ENCODE measurements at places on chromosomes 3 and 15.

DNA sequence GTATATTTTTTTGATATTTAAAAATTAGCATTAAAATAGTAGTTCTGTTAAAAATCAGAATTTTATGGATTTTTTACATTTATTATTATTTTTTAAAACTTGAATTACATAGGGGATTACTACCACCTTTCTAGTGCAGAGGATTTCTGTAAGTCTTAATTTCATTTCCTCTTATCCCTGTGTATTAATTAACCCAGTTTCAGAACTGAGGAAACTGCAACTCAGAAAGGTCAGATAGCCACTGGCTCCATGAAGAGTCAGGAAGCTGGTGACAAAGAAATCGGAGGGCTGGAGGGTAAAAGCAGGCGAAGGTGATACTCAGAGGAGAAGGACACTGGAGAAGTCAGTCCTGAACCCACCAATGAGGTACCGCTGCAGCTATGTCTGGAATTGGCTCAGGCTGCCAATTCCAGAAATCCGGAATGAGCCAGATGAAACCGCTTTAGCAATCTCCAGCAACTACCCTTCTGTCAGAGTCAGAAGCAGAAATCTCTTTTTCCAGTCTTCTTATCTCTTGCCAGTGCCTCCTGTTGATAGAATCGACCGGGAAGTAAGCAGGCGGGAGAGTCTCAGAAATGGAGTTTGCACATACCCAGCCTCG lies 308.5 kb downstream of the SV2B start:
- DNase-seq: no peak

DNA sequence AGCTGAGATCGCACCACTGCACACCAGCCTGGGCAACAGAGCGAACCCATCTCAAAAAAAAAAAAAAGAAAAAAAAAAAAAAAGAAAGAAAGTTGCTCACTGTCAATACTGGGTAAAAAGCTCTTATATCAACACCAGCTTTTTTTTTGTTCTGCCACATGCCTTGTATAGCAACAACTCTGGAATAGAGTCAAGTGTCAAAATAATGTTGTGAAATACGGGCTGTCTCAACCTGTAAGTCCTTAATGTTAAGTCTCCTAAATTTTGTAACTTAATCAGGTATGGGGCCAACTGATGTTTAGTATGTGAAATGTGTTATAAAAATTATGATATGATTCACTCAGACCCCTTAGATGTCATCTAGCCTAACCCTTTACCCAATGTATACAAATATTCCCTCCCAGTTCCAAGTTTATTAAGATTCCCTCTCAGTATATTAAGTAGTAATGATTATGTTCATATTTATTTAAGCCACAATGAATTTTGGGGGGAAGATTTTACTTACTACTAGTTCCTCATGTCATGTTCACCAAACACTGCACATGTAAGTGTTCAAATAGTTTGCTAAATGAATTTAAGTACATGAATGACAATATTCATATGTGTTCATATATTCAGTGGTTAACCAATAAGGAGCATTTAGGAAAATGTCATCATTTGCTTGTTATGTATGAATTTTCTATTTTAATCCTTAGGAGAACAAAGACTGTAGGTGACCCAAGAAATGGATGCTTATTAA lies 52.2 kb downstream of the GPR160 start:
- no peak for DNase-seq

DNA sequence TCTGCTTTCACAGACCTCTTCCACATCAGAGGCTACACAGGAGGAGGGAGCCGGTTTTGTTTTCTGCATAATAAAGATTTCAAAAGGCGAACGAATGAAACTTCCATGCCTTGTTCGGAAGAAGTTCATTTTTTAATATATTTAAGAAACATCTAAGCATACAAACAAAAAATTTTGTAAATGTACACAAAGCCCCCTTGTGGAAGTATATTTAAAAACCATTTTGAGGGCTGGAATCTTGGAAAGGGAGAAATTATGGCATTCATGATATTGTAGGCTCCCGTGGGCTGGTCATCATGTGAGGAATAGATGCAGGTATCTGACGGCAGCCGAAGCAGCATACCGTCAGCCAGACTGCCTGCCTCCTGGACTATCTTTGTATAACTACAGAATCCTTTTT lies 90.4 kb downstream of the MECOM start:
- no peak for DNase-seq

- peak; percentile 43 for DNase-seq
These were observed 4.7 kb upstream of the GOLGA8B start for GRCh38 chr15:34588046-34588674.

DNA sequence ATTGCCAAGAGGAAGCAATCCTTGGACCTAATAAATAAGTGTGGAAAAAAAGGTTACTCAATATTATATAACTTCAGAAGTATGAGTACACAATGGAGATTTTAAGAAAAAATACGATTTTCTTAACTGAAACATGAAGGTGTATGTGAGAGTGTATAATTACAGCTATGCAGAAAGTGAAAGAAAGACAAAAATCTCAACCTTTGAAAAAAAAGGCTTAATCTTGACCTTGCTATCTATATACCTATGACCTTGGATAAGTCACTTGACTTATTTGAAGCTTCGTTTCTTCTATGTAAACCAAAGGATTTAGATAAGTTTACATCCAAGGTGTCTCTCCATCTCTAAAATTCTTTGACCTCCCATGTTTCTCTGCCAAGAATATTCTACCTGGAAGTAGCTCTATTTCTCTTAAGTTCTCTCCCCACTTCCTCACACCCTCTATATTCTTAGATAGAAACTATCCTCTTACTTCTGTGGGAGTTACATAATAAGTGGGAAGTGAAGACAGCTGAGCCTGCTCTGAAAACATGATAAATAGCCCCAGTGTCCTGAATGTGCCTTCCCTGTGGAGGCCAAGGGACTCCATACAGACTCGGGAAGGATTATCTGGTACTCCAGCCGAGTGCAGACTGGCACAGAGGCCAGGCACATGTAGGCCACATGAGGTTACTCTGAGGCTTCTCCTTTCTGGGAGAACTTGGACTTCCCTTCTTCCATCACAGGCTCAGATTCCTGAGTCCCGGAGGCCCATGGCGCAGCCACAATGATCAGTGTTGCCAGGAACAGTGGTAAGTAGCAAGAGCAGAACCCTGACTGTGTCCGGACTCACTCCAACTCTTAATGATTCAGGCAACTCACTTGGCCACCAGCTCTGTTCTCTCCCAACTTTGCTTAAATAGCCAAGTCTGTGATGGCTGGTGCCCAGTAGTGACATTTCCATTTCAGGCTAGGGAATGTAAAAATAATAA lies 166.8 kb upstream of the COL8A1 start:
- DNase-seq: no peak

DNA sequence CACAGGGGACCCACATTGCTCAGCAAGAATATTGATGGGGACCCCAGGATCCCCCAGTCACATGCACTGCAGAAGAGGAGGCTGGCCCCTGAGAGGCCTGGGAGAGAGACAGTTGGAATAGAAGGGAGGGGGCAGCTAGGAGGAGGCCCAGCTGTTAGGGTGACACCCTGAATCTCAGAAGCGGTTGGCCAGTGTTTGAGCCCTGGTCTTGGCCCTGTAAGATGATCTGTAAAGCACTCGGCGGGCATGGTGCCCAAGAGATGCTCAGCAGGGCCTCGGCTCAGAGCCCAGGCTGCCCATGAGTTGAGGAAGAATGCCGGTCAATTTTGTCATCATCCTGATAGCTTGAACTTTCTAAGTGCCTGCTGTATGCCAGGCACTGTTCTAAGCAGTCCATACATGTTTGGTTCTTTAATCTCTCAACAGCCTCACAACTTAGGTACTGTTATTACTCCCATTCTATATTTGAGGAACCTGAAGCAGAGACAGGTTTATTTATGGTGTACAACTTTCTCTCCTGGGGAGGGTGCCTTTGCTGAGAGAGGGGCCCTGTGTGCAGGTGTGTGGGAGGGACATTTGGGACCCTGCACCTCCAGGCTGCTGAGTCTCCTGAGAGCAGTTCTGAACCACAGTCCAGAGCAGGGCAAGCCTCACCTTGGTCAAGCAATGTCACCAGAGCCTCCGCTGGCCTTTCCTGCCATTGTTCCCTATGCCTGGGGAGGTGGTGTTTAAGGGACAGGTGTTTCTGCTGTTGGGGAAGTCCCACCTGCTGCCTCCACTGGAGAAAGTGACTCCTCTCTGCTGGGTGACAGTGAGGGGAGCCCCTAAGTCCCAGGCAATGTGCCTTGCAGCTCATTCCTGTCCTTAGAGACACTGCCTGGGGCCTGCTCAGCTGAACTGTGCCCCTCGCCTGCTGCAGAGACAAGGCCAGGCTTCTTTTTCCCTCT lies 26.0 kb downstream of the SLC6A6 start:
- no peak for DNase-seq

DNA sequence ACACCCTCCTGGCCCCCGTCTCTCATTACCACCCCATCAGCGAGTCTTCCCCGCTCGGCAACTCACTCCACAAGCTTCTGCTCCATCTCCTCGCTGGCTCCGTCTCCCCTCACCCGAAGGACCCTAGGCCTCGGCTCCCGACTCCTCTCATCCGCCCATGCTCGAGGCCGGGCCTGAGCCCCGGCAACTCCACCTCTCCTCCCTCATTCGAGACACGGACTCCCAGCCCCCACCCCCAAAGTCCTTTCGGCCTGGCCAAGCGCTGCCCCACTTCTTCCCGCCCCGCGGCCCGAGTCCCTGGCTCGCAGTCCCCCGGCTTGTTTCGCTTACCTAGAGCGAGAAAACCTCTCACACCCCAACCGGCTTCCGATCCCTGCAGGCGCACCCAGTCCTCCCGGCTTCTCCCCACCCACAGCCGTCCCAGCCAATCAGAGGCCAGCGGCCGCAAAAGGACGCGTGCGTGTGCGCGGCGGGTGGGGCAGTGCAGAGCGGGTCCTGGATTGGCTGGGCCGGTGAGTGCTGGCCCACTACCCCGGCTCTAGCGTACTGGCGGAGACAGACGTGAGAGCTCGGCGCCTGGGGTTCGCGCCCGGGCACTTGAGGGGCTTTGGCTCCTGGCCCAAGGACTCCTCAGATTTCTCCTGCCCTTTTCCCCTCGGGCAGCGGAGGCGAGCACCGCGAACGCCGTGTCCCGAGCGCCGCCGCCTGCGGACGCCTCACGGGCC lies at the start of gene HIGD1A:
TSS of gene HIGD1A (minus strand) at position 385 of the 725 bp plus-strand sequence. CDS start 10,237 bp downstream, outside the sequence.
- DNase-seq: peak; percentile 95

GRCh38 chr15:68175526-68175925 lies 29.6 kb downstream of the CALML4 start:
- no peak for DNase-seq

GRCh38 chr3:177465257-177465642 lies 268.0 kb upstream of the TBL1XR1 start:
- no peak for DNase-seq

- DNase-seq: no peak
These were observed 79.4 kb upstream of the CADPS start for GRCh38 chr3:62954580-62954979.

DNA sequence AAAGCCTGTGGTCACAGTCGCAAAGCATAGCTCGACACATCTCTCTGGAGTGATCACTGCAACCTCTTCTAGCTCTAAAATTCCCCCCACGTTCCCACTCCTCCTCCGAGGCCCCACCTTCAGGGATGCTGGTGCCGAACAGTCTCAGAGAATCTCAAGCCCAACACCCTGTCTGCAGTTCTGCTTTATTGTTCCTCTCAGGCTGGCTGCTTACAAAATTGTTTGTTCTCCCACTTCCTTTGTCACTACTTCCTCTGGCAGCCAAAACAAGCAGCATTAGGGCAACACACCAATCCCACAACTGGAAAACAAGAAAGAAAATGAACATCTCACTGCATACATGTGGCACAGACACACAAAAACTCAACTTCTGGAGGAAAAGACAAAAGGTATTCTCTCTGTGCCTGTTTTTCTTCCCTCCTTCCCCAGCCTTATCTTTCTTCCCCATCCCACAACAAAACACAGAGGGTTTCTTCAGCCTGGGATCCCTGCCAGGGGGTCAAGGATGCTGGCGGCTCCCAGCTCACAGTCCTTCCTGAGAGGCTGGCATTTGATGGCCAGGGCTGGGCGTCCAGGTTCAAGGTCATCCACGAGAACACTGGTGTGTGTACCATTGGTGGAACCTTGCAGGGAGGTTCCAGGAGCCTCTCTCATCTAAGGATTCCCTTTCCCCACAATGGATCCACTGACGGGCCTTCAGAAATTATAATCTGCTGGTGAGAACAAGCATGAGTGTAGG lies 108.4 kb downstream of the TMCO5A start:
- DNase-seq: no peak

DNA sequence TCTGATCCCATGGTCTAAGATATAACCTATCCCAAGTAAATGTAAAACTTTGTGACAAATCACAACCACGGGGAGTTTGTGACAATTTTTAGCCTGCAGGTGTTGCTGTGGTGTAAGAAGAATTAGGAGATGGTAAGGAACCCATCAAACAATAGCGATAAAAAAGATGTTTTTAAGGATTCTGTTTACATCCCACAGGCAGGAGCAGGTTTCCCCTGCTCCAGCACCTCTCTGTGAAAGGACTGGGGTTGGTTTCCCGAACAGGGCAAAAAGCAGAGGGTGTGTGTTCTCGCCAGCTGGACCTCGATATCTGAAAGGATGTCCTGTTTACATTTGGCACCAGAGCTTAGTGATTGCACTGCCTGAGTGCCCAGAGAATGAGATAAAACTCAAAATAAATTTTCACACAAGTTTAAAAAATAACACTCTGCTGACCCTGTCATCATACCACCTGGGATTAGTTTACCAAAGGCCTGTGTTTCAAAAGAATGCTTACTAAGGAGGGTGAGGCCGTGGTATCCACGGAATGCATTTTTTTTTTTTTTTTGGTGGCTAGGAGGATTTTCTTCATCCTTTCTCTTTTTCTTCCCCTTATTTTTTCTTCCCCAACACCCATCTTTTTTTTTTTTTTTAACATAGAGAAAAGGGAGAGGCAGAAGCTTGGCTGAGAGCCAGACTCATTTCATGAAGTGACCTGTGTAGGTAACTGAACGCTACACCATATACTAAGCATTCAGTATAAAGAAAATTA lies 151.8 kb upstream of the DPH6 start:
- DNase-seq: peak; percentile 86

- no peak for DNase-seq
These were observed 84.1 kb downstream of the AAGAB start for GRCh38 chr15:67170143-67170925.

- DNase-seq: peak; percentile 32
These were observed 124.3 kb upstream of the SPRED1 start for GRCh38 chr15:38128341-38128781.

- DNase-seq: no peak
These were observed 183.7 kb upstream of the DNAJC19 start for GRCh38 chr3:181173227-181173626.

DNA sequence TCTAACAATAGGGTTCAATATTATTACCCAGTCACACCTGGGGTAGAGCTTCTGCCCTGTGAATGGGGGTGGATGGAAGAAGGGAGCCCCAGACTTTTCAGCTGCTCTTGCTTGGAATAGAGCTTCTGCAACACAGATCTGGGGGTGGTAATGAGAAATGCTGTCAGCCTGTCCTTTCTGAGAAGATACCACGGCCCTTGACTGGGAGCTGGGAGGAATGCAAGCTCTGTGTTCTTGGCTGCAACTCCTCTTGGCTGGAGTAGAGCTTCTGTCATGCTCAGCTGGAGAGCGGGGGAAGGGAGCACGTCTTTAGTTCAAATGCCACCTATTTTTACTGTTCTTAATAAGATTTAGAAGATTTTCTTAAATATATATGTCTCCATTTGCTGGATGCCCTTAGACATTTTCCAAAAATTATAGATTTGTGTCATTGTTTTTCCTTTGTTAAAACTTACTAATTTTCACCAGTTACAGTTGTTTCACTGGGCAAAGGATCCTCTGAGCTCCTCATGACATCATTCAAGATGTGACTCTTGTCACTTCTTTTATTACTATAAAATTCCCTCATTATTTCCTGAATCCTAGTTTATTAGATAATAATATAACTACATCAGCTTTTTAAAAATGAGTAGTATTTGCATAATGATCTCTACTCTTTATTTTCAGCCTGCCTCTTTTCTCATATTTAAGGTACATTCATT lies 180.0 kb upstream of the TGFBR2 start:
- DNase-seq: no peak

- DNase-seq: peak; percentile 86
These were observed 1.1 kb upstream of the EIF2B5 start for GRCh38 chr3:184133840-184134745.

Data from dermis microvascular lymphatic vessel endothelial cell (primary cell).